ENCODE measurements at places on chromosomes 7 and 10.

DNA sequence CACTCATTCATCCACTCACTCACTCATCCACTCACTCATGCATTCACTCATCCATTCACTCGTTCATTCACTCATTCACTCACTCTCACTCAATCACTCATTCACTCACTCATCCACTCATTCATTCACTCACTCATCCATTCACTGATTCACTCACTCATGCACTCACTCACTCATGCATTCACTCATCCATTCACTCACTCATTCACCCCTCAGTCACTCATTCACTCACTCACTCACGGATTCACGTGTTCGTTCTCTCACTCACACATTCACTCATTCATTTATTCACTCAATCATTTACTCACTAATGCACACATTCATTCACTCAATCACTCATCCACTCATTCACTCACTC is 73.4 kb downstream of the CARD11 start:
- no peak for DNase-seq

- no peak for DNase-seq
Measured at GRCh38 chr7:98085674-98086073, 21.0 kb upstream of the LMTK2 start.

- DNase-seq, result no peak
Measured at GRCh38 chr10:12974078-12974477, 27.4 kb downstream of the CCDC3 start.

- no peak for DNase-seq
Measured at GRCh38 chr10:111023060-111023459, 53.8 kb upstream of the ADRA2A start.

GRCh38 chr7:123580406-123581161 is 21.0 kb upstream of the ASB15 start:
- no peak for DNase-seq

GRCh38 chr10:36437367-36437766 is 688.0 kb upstream of the ANKRD30A start:
- DNase-seq, result no peak

GRCh38 chr10:119131512-119132240 is 27.8 kb downstream of the DENND10 start:
- no peak for DNase-seq

- DNase-seq, result no peak
Measured at GRCh38 chr7:23072922-23073321, 32.7 kb upstream of the KLHL7 start.

DNA sequence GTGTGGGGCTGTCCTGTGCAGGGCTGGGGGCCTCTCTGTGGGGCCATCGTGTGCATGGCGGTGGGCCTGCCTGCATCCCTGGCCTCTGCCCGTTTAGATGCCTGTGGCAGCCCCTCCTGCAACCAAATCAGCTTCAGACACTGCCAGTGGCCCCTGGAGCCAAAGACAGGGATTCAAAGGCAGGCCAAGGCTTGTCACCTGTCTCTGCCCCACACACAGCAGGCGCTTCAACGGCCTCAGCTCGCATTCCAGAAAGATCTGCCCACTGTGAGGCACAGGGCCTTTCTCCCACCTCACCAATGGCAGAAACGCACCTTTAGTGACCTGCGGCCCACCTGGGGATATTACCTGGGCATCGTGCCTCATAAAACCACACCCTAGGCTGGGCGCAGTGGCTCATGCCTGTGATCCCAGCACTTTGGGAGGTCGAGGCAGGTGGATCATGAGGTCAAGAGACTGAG is 46.0 kb downstream of the INSIG1 start:
- no peak for DNase-seq

DNA sequence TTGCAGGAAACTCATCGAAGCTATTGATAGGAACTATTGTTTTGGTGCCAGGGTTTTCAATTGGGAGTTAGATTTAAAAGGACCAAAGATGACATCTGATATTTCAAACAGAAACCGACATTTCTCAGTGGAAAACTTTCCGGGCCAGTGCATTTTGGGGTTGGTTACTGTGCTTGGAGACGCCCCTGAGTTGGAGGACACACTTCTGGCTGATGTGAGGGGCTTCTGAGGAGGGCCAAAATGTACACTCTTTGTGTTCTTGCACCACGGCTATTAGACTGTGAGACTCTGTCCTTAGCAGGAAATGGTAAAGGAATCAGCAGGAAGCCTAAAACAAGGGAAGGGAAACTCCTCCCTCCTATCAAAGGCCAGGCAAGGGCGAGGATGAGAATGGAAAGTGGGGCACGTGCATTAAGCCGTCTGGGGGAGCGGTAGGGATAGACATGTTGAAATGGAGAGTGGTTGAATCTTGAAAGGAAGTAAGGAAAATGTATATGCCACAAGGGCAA is 1.8 kb upstream of the SRGN start:
- DNase-seq, result no peak

GRCh38 chr7:94170836-94171235 is 166.7 kb upstream of the BET1 start:
- DNase-seq, result no peak

DNA sequence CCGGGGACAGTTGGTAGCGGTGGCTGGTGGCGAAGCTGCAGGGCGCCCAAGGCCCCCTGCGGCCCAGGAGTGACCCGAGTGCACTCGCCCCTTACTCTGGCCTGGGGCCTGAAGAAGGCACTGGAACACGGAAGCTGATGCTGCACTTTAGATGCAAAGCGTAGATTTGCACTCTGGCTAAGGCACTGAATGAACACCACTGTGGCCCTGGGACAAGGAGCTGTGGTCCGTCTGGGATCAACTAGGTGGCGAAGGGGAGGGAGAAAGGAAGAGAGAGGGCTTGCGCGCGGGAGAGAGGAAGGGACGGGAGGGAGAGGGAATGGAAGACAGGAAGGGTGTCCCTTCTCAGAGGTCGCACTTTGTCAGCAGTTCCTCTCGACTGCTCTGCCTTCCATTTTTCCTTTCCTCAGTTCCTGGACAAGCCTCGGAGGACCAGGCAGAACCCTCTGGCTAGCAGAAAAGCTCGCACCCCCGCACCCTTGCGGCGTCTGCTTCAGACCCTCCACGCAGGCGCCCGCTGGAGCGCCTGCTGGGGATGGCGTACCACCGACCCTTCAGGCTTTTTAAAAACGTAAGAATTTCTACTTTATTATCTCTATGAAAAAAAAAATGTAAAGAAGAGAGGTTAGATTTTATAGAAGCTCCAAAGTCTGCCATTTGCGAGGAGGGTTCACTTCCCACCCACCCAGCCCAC is 1.2 kb downstream of the FERD3L start:
- DNase-seq, result no peak

GRCh38 chr7:45702751-45703150 is 128.6 kb downstream of the ADCY1 start:
- no peak for DNase-seq

DNA sequence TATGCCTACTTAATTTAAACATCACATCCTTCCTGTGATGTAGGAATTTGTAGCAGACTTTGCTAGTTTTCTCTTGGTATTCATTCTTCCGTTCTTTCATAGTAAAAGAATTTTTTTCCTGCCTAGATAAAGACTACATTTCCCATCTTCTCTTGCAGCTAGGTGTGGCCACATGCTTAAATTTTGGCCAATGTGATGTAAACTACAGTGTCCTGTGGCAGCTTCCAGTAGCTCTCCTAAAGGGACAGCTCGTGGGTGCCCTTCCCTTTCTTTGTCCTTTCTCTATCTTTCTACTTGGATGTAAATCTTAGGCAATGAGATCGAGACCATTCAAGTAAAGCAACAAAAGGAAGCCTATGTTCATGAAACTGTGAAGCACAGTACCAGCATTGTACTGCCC is 58.6 kb downstream of the ASAH2B start:
- no peak for DNase-seq

DNA sequence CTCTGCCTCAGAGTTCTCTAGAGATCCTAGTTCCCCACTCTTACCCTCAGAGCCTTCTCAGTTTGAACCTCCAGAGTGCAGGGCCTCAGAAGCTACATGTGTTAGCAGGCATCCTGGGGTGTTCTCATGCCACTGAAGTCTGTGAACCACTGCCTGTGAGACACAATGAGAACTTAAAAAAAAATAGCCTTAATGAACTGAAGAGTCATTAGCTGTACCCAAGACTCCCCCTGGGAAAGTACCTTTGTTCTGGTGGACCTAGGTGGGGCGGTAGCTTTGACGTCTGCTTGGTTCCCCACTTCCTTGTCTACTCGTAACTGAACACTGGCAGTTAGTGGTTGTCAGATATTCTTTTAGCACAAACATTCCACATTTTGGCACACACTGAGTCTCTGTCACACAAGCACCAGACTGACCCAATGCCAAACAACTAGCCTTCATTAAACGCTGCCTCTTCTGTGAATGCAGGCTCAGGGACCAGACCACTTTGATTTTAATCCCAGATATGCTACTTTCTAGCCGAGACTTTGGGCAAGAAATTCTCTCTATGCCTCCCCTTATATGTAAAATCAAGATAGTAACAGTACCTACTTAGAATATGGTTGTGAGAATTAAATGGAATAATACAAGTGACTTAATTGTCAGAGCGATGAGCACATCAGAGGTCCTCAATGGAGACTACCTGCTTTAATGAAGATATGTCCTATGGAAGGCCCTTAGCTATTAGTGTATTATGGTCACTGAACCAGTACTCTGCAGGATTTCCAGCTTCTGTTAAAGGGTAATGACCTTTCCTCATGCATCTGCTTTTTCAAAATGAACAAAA is 75.3 kb upstream of the CC2D2B start:
- no peak for DNase-seq

GRCh38 chr7:139660317-139661042 is 117.3 kb downstream of the HIPK2 start:
- no peak for DNase-seq

- DNase-seq, result no peak
Measured at GRCh38 chr7:155356323-155357105, 58.8 kb downstream of the INSIG1 start.

DNA sequence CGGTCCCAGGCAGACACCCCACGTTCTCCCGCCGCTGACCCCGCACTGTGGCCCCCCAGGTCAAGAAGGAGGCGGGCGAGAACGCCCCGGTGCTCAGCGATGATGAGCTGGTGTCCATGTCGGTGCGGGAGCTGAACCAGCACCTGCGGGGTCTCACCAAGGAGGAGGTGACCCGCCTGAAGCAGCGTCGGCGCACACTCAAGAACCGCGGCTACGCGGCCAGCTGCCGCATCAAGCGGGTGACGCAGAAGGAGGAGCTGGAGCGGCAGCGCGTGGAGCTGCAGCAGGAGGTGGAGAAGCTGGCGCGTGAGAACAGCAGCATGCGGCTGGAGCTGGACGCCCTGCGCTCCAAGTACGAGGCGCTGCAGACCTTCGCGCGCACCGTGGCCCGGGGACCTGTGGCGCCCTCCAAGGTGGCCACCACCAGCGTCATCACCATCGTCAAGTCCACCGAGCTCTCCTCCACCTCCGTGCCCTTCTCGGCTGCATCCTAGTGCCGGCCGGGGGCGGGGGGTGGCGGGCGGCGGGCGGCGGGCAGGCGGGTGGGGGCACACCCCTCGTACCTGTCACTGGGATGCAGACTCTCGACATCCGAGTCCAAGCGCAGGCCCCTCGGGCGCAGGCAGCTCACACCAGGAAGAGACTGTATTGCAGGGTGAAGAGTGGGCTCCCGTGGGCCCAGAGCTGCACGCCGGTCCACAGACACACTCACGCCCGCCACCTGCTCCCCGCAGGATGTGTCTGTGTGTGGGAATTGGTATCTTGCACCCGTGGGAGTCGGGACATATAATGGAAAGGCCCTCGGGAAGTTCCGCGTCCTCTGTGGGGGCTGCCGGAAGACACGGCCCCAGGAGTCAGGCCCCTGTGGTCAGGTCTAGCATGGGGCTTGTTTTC is 9.6 kb downstream of the MAFK start:
- no peak for DNase-seq

DNA sequence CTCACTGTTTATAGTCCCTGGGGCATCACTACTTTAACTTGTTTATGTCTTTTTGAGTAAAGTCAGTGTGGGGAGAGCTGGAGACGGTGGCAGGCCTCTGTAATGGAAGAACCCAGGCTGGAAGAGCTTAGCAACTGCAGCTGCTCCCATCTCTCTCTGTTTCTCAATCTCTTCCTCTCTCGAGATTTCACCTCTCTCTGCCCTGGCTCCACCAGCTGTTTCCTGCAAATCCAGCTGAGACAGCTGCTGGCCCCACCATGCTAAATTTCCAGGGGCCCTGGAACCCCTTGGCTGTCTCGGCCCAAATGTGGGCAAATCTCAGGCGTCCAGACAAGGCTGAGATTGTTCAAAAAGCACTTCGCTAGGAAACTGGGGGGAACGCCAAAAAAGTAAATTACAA is 25.8 kb upstream of the SLF2 start:
- DNase-seq, result no peak

- no peak for DNase-seq
Measured at GRCh38 chr10:116947841-116948529, 57.0 kb downstream of the SHTN1 start.

- no peak for DNase-seq
Measured at GRCh38 chr7:102841290-102841689, 71.5 kb upstream of the LRRC17 start.

DNA sequence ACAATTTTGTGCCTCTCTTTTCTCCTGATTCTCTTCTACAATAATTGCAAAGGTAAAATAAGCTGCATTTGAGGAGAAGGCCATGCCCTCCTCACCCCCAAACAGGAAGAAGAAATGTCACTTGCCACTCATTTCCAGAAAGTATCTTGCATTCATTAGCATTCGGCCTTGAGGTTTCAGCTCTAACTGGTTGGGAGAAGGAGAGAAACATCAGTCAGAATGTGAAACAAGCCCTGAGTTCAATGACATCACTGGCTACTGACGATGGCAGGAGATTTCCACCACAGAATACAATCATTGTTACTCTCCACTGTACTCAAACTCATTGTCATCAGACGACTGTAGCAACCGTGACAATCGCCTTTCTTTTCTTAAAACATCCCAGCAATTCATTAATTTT is 72.8 kb downstream of the PRKCQ start:
- no peak for DNase-seq

DNA sequence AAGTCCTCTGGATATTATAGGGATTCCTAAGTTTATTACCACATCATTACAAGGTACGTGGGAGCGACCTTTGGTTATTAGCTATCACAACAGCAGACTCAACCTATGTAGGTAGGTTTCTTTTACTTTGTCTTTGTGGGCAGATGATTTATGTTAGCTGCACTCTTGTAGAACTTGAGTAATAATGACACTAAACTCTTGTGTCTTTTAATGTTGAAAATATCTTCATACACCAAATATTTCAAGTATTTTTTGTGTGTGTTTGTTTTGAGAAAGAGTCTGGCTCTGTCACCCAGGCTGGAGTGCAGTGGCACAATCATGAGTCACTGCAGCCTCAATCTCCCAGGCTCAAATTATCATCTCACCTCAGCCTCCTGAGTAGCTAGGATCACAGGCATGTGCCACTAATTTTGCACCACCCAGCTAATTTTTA is 19.2 kb upstream of the SUPV3L1 start:
- DNase-seq, result no peak

DNA sequence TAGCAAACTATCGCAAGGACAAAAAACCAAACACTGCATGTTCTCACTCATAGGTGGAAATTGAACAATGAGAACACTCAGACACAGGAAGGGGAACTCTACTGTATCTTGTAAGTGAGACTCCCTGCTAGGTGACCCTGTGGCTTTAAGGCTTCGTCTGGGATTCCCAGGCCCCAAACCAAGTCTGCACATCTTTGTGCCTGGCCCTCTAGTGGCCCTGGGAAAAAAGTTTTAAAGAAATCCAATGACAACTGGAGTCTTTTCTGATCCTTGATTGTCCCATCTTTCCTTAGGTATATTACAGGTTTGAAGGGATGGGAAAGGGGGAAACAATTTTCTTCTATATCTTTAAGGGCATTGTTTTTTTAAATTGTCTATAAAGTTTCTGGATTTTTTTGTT is 10.6 kb upstream of the LIPM start:
- no peak for DNase-seq

- DNase-seq, result peak; percentile 44
Measured at GRCh38 chr7:74656441-74656836, 1.1 kb upstream of the GTF2I start.

All from stimulated activated CD4-positive, alpha-beta T cell treated with anti-CD3 and anti-CD28 coated beads, Interleukin-15, amount 100 ng/mL, for 1 hour (primary cell).